ENCODE measurements at places on chromosomes 5 and 9. TPM values are rescaled to one million over a fixed set of nuclear protein-coding genes. Genes with fewer than 3 reads are reported as not detected.

SUSD3 gene
- total RNA-seq, result 5.3 TPM

WASHC1 gene
- total RNA-seq, result 25.1 TPM

GABRA1 gene
- not detected for total RNA-seq

NUTM2F gene
- not detected for total RNA-seq

SNCB gene
- not detected for total RNA-seq

LCN15 gene
- total RNA-seq, result not detected

HNRNPAB gene
- 102 TPM for total RNA-seq

TAF11L10 gene
- not detected for total RNA-seq

CEL gene
- total RNA-seq, result 1.4 TPM

AIF1L gene
- 16.0 TPM for total RNA-seq

CDH6 gene
- total RNA-seq, result 7.2 TPM

DNA sequence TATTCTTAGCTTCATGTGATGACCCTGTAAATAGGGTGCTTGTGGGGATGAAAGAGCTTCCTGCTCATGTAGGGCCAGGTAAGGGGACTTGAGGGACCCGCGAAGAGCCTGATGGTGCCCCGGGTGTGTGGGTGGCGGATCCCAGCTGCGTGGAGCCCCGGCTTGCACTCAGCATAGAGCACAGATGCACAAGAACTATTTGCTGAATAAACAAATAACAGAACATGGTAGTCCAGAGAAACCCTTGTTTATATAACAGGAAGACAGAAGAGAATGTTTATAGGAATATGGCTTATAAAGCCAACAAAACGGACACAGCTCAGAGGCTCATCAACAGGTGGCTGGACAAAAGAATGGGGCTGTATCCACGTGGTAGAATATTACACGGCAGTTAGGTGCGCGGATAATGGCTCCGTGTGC is 106.9 kb upstream of the COL5A1 start:
- DNase-seq, result no peak

DNA sequence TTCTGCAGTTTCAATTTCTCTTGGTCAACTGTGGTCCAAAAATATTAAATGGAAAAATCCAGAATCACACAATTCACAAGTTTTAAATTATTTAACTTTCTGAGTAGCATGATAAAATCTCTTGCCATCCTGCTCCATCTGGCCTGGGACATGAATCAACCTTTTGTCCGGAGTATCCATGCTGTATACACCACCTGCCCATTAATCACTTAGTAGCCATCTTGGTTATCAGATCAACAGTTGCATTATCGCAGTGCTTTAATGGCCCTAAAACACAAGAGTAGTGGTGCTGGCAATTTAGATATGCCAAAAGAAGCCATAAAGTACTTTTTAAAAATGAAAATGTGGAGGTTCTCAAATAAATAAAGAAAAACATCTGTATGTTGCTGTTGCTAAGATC is 25.3 kb downstream of the EFCAB9 start:
- no peak for DNase-seq

GRCh38 chr9:126248680-126249079 is 77.9 kb upstream of the MVB12B start:
- no peak for DNase-seq

- no peak for DNase-seq
Observed at GRCh38 chr9:115229496-115229895, 111.5 kb upstream of the TNC start.

DNA sequence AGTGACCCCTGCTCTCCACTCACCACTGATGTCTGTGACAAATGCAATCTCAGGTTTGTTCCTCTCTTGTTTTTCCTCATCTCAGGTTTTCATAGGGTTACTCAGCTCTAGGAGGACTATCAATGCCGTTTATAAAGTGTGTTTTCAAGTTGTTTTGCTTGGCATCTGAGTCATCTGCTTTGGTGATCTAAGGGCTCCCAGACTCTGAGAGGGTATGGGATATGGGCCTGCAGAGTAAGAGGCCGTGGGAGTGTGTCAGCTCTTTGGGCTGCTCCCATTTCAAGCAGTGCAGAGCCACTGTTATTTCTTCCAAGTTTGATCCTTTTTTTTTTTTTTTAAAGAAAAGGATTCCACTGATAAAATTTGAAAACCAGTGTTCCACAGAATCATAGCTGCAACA is 46.3 kb downstream of the NNT start:
- DNase-seq, result no peak

DNA sequence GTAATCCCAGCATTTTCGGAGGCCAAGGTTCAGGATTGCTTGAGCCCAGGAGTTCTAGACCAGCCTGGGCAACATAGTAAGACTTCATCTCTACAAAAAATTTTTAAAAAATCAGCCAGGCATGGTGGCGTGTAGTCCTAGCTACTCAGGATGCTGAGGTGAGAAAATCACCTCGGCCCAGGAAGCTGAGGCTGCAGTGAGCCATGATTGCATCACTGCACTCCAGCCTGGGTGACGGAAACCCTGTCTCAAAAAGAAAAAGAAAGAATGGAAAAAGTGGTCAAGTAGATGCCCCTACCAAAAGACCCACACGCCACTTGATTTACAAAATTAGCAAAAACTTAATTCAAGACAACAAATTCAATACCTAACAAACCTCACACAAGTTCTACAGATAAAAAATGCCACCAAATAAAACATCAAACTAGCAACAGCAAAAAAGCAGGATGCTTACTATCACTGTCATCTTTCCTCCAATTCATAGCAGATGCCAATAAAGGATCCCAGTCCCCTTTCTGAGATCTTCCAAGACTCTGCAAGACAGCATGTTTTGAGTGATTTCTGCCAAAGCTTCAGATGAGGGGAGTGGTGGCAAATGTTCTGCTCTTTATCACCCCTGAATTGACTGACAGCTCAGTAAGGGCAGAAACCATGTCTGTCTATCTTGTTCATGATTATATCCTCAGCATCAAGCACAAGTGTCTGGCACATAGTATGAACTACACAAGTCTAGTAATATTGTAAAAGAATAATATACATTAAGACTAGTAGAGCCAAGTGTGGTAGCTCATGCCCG is 34.2 kb upstream of the TESK1 start:
- no peak for DNase-seq

DNA sequence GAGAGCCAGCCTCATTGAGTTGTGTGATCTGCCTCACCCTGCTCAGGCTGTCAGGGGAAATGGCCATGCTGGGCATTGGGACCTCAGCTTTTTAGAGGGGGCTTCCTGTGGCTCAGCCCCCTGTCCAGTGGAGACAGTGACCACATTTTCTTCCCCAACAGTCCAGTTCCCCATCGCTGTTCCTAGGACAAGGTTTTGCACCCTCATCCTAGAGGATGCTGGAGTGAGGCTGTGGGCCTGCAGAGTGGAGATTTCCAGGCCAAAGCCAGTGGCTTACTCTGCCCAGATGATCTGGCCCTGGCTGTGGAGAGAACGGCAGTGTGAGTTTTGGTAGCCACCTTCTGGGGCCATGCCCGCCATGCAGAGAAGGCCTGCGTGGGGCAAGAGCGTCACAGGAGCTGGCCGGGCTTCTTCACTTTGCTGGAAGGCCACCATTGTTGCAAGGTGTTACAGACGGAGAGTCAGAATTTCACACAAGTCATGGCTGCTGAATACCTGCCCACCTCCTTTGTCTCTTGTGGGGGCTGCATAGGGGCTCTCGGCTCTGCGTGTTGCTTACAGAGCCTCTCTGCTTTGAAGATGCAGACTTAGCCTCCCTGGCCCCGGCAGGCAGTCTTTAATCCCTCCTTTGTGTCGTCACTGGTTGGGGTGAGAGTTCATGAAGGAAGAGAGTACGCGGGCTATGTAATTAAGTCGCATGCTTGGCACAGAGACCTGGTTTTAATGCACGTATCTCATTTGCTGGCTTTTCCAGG is 35.2 kb upstream of the PITX1 start:
- no peak for DNase-seq

GRCh38 chr5:74212336-74212735 is 428.2 kb downstream of the ENC1 start:
- DNase-seq, result no peak

DNA sequence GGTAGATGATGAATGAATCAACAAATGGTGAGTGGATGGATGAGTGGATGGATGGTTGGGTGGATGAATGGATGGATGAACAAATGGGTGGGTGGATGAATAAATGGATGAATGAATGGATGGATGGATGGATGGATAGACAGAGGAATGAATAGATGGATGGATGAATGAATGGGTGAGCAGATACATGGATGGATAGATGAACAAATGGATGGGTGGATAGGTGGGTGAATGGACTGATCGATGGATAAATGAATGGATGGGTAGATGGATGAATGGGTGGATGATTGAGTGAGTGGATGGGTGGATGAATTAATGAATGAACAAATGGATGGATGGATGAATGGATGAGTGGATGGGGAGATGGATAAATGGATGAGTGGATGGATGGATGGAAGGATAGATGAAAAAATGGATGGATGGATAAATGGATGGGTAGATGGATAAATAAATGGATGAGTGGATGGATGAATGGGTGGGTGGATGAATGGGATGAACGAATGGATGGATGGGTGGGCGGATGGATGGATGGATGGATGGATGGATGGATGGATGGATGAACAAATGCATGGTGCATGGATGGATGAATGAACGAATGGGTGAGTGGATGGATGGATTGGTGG is 85.7 kb downstream of the PHF2 start:
- DNase-seq, result no peak

GRCh38 chr5:178424810-178425177 is 165.4 kb downstream of the COL23A1 start:
- no peak for DNase-seq

DNA sequence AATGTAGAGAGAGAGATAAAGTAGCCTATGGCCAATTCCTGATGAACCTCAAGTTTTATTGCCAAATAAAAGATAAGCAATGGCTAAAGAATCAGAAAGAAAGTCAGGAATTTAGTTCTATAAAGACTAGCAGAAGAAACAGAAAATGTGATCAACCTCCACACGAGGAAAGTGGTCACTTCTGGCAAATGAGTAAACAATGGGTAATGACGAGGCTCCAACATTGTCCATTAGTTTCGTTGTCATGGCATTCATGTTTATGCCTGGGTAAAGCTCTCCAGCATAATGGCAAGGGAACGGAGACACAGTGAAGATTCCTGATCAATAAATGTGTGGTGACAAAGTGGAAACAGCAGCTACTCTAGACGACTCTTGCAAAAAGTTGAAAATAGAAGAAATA is 341.8 kb upstream of the CTNND2 start:
- no peak for DNase-seq

- no peak for DNase-seq
Observed at GRCh38 chr5:61274511-61274911, 57.5 kb upstream of the ZSWIM6 start.

- no peak for DNase-seq
Observed at GRCh38 chr5:107576736-107577393, 93.9 kb downstream of the EFNA5 start.

DNA sequence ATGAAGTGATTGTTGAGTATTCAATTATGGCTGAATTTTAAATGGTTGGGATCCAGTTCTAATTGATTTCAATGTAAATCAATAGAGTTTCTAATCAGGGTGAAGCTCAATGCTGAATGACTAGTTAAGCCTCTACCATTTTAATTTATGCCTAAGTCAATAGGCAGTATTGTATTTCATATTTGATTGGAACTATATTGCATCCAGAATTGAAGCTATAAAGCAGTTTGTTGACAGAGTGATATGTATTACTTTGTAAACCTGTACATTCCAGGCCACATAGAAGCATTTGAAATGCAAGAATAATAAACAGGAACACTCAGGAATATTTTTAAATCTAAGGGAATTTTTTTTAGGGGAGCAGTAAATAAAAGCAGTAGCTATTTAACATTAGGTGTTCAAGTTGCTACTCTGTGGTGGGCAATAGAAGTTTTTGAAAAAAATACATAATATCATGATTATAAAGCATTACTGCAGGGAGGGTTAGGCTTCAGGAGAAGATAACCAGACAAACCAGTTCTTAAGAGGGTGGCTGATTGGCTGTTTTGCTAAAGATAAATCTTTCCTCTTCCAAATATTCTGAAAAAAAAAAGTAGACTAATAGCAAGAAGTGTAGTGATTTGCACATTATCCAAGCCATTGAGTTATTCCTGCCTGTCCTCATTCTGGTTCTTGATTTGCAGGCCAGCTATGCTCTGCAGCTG is 492.0 kb upstream of the MEF2C start:
- no peak for DNase-seq

DNA sequence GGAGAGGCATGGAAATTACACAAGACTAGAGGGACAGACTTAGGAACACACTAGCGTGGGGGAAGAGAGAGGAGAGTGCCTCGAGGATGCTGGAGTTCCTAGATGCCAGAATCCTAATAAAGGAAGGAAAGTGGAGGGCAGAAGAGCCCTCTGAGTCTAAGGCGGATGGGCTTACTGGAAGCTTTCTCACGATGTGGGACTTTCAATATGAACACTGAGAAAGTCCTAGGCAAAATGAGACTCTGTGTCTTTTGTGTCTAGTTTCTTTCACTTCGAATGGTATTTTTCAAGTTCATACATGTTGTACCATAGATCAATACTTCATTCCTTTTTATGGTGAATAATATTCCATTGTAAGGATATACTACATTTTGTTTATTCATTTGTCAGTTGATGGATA is 239.4 kb downstream of the NSG2 start:
- no peak for DNase-seq

DNA sequence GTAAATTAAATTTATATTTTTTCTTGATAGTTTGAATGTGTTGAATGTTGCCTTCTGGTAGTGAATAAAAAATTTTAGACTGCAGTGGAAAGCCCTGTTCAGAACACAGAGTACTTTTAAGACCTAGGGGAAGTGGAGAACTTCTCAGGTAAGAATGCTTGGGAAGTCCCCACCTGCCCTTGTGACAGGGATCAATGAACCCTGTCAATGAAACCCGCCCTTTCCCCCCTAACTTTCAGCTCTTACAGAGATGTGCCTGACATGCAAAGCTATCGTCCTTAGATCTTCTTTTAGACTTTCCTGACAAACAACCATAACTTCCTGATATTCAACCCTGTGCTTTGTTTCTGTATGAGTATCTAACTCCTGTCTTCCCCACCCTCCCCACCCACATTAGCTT is 562.7 kb downstream of the TLE4 start:
- no peak for DNase-seq

DNA sequence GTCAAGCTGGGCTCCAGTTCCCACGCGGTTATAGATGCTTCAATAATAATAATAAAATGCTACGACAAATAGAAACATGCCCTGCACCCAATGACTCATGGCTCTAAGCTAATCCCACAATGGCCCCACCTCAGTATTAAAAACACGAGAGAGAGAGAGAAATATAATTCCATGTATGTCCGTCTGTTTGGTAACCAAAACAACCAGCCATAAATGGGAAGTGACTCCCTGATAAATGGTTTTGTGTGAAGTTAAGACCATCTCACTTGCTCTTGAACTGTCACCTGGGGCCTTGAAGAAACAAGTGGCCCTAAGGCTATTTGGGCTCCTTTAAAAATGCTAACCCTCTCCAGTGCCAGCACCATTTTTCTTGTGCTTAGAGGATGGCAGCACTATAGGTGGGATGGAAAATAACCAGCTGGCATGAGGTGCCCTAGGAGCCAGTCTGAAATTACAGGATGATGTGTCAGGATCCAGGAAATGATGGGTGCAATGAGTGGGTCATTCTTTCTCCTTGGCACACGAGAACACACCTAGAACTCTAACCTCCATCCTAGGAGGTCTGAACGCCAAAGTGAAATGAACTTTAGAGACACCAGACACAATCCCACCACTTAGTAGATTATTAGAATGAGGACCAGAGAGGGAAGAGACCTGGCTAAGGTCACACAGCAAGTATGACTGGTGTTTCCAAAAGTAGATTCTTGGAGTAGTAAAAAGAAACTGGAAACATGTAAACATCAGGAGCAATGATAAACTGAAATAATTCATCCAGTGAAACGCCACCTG is 35.7 kb upstream of the ADRB2 start:
- DNase-seq, result no peak

Data from lower lobe of right lung (tissue), 2 donors.